ENCODE measurements at places on chromosomes 4 and X.

DNA sequence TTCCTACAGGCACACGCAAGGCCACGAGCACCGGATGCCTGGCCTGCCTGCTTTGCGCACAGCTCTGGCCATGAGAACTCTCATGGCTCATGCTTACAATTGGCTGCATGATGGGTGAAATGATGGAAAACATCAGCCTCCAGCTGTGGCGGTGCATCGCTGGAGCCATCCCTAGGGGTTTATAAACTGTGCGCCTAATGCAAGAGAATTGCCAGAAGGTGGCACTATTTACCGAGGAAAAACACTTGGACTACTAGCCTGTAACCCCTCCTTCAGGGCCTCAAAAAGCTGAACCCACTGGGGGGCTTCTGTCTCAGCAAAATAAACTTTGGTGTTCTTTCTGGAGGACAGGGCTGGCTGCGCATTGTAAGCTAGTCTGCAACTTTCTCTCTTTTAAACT lies 51.9 kb downstream of the PHKA2 start:
- DNase-seq, result no peak

- no peak for DNase-seq
These were observed 186.7 kb downstream of the PALLD start for GRCh38 chr4:168683595-168683994.

DNA sequence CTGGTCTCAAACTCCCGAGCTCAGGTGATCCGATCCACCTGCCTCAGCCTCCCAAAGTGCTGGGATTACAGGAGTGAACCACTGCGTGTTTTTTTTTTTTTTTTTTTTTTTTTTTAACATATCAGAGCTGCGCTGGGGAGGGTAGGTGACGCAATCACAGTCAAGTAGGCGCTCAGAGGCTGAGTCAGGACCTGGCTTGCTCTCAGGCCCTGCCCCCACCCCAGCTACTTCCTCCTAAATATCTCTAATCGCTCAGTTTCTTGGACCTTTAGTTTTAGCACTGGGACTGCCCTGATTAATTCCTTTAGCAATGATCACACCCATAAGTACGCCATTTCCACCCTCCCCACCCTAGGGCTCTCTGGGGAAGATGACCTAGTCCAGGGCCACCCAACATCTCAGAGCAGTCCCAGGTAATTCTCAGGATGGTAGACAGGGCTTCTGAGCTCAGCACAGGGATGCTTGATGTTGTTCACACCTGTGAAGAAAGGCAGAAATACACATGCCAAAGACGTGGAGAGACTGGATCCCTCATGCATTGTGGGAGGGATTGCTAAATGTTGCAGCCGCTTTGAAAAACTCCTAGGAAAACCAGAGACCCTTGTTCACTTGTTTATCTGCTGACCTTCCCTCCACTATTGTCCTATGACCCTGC lies 50.2 kb downstream of the DDX3X start:
- DNase-seq, result peak; percentile 19

GRCh38 chr4:141497627-141498026 lies 138.8 kb upstream of the IL15 start:
- no peak for DNase-seq

- no peak for DNase-seq
These were observed 78.6 kb upstream of the BOD1L1 start for GRCh38 chr4:13706120-13706519.

DNA sequence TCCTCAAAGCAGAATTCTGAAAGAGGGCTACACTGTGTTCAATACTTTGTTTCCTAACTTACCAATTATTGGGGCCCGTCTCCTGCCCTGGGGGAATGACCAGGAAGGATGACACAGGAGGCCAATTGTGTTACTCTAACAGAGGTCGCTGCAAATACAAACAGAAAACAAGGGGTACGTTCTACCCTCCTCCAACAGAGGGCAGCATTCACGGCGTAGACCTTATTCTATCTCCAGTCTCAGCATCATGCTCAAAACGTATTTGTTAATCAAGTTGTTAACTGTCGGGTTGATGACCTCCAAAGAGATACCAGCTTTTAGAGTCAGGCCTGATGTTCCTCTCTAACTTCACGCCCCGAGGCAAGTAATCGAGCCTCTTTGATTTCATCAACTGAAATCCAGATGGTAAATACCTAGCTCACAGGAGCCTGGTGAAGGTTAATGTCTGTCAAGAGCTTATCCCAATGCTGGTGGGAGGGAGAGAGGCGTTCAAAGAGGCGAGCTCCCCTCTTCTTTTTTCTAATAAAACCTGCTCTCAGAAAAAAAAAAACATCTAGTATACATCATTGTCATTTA lies 181.0 kb upstream of the KCNIP4 start:
- peak; percentile 7 for DNase-seq

GRCh38 chr4:89497517-89498308 lies 190.1 kb upstream of the GPRIN3 start:
- DNase-seq, result no peak

DNA sequence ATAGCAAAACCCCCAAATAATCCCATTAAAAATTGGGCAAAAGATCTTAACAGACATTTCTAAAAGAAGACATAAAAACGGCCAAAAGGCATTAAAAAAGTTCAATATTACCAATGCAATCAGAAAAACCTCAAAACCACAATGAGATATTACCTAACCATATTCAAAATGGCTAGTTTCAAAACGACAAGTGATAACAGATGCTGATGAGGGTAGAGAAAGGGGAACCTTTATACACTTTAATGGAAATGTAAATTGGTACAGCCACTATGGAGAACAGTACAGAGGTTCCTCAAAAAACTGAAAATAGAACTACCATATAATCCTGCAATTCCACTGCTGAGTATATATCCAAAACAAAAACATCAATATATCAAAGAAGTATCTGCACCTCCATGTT lies 6.2 kb downstream of the AADAT start:
- DNase-seq, result no peak

DNA sequence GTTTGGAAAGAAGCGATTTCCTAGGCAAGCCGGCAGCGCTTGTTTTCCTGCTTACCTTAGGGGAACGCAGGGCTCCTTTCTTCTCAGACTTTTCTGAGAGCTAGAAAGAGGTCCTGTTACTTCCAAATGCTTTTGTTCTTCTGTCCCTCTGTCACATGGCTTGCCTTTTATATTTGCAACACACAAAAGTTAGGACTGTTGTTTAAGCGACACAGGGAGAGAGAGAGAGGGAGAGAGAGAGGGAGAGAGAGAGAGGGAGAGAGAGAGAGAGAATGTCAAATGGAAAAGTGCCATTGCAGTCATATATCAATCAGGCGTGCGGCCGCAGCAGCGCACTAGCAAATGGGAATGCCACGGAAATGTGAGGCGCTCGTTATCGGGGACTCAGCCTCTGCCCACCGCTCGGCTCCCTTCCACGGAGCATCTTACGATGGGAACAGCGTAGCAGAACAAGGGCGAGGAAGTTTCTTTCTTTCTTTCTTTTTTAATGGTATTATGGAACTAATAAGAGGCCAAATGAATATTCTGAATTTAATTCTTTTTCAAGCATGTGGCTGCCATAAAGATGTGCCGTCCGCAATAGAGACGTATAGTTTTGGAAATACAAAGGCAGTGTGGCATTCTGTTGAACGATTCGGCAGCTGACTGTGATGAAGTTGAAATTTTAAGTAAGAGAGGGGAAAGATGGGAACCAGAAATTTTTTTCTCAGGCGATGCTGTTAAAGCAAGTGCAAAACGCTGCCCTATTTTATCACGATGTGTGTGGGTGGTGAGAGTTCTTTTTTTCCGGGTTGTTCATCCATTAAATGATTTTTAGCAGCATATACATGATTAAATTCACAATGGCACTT lies at the start of gene NDP:
Gene NDP (minus strand): TSS at position 142 of the 851 bp plus-strand sequence. CDS start 14,745 bp downstream, outside the sequence.
- no peak for DNase-seq

- no peak for DNase-seq
These were observed 14.4 kb downstream of the KCTD8 start for GRCh38 chr4:44434247-44434646.

- DNase-seq, result peak; percentile 4
These were observed 46.4 kb downstream of the PAGE2 start for GRCh38 chrX:55135171-55135570.

DNA sequence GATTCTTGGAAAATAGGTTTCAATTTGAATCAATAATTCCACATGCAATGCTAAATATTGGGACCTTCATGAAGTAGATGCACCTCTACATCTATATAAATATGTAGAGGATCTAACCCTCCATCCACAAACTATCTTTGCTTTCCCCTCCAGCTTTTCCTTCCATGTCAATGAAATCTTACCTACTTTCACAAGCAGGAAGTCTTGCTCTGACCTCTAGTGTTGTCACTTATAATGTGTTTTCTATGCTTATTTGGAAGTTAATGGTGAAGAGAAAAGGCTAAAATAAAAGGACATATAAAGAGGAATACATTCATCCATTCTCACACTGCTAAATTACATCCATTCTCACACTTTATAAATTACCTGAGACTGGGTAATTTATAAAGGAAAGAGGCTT lies 472.7 kb upstream of the DIAPH2 start:
- no peak for DNase-seq

GRCh38 chrX:16589211-16589610 lies 60.7 kb upstream of the S100G start:
- no peak for DNase-seq

DNA sequence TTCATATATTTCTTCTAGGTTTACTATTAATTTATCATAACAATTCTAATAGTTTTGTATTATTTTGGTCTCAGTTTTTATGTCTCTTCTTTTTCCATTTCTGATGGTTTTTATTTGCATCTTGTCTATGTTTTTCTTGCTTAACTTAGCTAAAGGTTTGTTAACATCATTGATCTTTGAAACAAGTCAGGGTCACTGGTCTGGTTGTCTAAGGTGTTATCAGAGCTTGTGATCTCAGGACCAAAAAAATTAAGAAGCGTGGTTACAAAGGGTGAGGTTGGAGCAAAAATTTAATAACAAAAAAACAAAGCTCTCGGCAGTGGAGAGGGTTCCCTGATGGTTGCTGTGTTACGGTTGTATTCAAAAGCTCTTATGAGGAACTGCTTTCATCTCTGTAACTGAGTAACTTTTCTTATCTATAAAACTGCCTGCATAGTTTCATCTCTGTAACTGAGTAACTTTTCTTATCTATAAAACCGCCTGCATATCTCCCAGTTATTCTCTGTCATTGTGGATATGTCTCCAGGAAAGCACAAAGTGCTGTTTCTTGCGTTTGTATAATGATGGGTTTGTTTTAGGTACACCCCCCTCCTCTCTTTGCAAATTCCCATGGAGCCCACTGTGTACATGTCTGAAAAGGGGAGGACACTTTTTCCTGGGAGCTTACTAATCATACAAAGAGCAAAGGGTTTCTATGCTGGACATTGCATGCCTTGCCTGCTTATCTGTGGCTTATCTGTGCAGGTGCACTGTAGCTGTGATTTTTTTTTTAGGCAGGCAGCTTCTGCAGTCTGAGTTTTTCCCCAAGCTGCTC lies 62.4 kb upstream of the UGT2B15 start:
- DNase-seq, result no peak

- no peak for DNase-seq
These were observed 32.3 kb upstream of the TFDP3 start for GRCh38 chrX:133250184-133251100.

- DNase-seq, result no peak
These were observed 74.4 kb downstream of the PDLIM5 start for GRCh38 chr4:94525993-94526728.

DNA sequence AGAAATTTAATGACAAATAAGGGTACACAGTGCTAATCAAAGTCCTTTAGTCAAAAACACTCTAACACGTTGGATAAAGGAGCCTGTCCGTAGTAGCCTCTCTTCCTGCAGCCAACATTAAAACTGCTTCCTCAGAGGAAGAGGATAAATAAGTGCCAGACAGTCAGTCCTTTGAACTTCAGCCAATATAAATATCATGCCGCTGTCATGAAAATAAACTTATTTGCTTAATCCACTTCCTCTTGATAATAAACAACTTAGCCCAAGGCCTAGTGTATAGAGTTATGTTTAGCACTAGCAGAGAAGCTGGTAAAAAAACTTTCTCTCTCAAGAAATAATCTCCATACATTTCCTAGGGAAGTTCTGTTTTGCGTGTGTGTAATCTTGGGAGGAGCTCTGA lies 196.7 kb downstream of the HS3ST1 start:
- DNase-seq, result no peak

GRCh38 chrX:16946971-16947562 lies 609 bp downstream of the REPS2 start:
- no peak for DNase-seq

GRCh38 chr4:189988877-189989431 lies 38.1 kb downstream of the FRG2 start:
- no peak for DNase-seq

DNA sequence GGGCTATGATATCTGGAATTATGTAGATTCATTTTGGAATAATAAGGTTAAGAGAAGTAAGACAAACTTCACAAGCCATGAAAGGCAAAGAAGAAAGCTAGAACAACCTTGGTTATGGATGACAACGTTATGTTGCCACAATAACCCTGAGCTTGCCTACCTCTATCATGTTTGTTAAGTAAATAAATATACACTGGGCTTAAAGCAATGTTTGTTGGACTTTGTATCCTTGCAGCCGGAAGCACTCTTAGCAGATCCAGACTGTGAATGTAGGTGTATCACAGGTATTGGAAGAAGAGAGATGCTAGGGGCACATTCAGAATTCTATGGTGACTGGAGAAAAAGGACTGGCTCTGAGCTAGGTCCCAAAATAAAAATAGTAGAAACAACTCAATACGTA lies 214.4 kb downstream of the HS3ST1 start:
- DNase-seq, result no peak

GRCh38 chr4:21744046-21744445 lies 204.5 kb downstream of the KCNIP4 start:
- DNase-seq, result no peak

DNA sequence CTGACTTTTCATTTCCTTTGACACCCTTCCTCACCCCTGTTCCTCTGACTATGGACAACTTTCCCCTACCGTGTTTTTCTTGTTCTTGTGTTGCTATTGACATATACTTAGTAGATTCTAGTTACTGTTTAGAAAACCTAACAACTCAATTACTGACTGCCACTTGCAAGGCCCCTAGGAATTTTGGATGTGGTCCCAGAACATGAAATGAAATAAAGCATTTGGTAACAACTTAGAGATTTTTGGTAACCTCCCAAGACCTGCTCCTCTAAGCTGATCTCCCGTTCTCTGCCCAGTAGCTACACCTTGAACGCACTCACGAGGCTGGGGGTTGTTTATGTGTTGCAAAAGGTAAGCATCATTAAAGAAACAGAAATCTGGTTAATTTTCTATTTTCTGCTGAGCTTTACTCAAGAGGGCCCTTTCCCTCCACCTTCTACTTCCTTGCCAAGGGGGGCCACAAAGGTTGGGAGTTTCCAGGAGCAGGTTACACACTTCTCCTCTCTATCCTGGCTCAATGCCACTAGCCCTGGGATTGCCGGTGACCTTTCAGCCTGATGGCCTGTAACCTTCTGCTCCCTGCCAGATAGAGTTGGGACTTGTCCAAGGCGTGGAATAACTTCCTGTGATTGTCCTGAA lies 20.5 kb downstream of the GAB3 start:
- no peak for DNase-seq

GRCh38 chr4:1451106-1451751 lies 45.0 kb upstream of the NKX1-1 start:
- no peak for DNase-seq

DNA sequence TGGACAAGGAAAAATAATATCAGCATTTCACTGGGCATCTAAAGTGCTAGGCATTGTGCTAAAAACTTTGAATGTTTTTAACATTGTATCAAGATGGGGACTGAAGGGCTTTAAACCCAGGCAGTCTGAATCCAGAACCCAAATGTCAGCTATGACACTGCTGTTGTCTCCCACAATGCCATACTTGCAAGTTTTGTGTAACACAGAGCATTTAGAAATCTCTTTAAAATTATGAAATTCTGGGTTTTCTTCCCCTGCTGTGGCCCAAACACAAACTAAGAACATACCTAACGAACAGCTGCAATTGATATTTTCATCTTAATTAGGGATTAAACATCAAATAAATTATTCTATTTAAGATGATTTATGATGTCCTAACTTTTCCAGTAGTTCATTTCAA lies 66.8 kb upstream of the LSM6 start:
- DNase-seq, result no peak

All from stimulated activated CD4-positive, alpha-beta T cell treated with anti-CD3 and anti-CD28 coated beads, Interleukin-12 subunit alpha, Interleukin-12 subunit beta, amount 100 ng/mL, for 48 hours (primary cell).